ENCODE measurements at places on chromosomes 3 and 15. TPM values are rescaled to one million over a fixed set of nuclear protein-coding genes. Genes with fewer than 3 reads are reported as not detected.

The NTRK3 gene
- total RNA-seq = 0.10 TPM

The THRB gene
- total RNA-seq = 0.69 TPM

The CHST13 gene
- not detected for total RNA-seq

The H1-8 gene
- total RNA-seq = not detected

The ROPN1 gene
- 0.21 TPM for total RNA-seq

The AADACL2 gene
- not detected for total RNA-seq

The FBXO40 gene
- 0.05 TPM for total RNA-seq

DNA sequence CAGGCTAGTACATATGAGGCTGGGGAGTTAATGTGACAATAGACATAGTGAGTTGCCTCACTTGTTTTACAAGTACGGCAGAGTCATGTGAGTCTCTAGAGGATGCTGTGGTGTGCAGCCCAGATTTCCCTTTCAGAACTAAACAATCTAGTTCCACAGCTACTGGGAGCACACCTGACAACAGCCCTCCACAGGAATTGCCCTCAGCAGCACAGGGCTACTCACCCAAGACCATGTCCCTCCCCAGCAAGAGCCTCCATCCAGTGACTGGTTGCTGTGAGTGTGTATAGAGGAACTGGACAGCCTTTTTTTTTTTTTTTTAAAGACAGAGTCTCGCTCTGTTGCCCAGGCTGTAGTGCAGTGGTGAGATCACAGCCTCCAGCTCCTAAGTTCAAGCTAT lies 40.2 kb upstream of the UBE2E2 start:
- DNase-seq = no peak

DNA sequence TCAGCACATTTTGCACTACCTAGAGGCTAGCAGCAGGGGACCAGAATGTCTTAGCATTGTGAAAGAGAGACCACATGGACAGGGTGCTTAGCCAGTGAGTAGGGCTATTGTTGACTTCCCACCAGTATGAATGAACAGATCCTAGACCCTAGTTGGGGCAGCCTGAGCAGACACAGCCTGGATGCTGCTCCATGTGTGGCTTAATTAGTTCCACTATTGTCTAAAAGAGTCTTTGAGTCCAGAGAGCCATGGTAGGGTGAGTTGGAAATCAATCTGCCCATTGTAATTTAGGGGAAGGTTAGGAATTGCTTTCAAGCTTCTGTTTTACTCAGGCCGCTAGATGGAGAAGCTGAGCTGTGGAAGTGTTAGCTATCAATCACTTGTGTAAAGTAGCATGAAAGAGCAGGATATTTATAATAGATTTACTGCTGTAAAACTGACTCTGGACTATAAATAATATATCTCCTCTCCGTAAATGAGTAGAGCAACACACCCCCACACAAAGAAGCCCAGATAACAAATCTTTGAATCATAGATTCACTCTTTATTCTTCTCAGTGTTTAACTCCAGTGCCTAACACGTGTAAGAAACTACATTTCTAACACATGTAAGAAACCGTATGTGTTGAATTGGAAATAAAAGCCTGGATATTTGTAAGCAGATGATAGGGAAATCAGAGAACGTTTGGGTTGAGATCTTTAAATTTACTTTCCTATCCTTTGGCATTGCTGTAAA lies 4.1 kb upstream of the GCSAM start:
- DNase-seq = peak; percentile 60

DNA sequence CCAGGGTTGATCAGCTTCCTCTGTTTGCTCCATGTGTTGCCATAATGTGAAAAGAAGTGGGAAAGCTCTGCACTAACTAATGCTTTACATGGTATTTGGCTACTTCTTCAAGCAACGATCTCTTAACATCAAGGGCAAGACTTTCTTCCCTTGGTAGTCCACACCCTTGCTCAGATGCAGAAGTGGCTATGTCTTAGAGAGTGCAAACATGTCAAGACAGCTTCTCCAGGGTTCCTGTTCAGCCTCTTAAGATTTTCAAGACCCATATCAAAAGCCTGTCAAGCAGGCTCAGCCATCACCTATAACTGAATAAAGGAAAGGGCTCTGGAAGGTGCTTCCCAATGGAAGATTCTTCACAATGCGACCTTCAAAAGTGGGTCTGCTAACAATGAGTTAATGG lies 64.8 kb upstream of the CSTA start:
- no peak for DNase-seq

DNA sequence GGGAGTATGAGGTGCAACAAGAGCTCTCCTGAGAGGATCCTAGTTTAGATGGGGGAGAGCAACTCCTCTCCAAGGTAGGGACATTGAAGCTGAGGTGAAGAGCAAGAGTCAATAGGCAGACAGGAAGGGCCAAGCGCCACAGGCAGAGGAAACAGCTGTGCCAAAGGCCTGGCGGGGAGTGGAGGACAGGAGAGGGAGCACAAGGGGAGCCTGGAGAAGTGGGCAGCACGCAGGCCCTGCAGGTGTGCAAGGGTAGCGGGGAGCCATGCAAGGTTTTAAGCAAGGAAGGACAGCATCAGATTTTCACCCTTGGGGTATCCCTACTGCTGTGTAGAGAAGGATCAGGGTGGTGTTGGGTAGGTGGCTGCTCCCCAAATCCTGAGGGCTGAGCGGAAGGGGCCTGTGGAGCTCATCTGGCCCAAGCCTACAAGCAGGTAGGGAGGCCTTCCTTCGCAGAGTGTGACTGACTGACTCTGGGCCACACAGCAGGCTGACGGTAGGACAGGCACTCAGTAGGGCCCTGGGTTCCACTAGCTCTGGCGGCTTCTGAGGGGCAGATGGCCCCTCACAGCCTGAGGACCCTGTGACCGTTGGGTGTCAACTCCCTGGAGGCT lies 13.3 kb downstream of the CHST13 start:
- DNase-seq = no peak

DNA sequence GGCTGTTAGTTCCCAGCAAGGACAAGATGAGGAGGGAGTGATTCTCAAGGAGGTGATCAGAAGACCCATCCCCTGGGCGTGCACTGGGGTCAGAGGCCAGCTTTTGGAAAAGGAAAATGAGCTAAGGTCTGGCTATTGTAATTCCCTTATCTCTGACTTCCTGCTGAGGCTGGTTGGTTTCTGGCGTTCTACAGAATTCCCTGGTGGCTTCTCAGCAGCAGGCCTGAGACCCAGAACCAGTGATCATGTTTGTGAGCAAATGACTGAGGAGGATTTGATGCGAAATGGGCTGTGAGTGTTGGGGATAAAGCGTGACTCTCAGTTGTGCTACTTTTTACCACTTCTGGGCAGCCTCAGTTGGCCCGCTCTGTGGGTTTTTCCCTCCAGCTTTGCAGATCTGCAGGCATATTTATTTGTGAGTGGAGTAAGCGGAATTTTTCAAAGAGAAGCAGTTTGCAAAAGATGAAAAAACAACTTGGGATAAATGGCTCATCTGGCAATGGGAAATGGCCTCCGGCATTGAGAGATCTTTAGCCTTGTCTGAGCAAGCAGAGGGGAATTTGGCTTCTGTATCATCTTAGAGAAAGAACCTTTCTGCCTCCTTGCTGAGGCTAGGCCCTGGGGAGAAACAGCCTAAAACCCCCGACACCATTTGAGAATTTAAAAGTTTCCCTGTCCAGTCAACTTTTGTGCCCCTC lies 102.7 kb downstream of the SLCO3A1 start:
- no peak for DNase-seq

DNA sequence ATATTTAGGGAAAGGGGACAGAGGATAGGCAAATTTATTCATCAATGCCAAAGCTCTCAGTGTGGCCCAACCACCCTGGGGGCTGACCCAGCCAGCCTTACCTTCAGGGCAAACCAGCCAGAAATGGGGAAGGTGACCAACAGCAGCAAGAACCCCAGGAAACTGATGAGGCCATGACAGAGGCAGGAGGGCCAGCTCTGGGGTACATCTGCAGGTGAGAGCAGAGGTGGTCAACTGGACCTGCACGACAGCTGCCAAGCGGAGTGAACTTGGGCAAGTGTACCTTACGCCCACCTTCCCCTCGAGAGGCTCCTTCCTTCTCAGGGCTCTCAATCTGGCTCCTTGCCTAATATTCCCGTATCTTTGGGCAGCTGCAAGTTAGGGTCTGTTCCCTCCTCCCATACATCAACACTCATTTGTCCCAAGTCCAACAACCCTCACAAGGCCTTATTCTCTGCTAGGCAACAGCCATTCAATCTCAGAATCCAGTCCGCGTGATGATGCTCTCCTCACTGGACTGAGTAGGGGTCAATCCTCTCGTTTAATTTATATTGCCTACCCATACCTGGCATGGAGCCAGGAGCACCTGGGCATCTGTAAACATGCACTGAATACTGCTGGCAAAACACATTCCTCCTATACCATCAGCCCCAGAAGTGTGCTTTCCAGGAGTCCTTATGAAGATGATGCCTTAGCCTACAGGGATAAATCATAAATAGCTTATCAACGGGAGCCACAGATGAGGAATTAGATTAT lies 1.7 kb downstream of the STOML1 start:
- DNase-seq = no peak

- DNase-seq = peak; percentile 77
These were observed 70.5 kb upstream of the ATP10A start for GRCh38 chr15:25933456-25934158.

GRCh38 chr3:106176734-106177133 lies 307.9 kb upstream of the CBLB start:
- peak; percentile 36 for DNase-seq

GRCh38 chr3:13750215-13750614 lies 129.7 kb downstream of the WNT7A start:
- DNase-seq = no peak

GRCh38 chr3:101195951-101196713 lies 124.2 kb downstream of the IMPG2 start:
- peak; percentile 64 for DNase-seq

DNA sequence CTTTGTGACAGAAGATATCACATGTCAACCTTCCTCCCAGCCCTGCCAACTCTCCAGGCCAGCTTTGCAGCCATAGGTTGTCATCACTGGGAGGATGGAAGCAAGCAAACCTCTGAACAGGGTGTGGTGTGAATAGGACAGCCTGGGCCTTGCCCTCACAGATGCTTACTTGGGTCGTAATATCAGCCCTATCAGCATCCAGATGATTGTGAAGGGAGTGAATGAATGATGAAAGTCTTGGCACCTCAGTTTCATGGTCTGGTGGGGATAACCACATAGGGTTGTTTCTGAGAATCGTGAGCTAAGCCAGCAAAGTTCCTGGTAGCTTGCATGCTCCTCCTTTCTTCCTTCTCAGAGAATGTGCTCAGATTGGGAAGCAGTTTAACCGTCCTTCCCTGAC lies 55.1 kb upstream of the POLR2M start:
- no peak for DNase-seq

DNA sequence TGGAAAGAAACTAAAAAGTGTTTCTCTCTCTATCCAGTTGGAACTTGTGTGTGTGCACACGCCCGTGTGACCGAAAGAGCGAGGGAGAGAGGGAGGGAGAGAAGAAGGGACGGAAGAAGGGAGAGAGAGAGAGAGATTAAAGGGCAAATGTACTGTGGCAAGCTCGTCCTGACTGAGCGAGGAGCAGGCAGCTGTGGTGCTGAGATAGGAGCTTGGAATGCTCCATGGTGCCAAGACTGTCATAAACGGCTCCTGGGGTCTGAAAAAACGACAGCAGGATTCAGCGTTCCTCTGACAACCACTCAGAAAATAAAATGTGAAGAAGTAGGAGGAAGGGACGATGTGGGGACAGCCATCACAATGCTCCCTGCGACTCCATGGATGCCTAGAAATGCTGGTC lies 276.0 kb downstream of the SV2B start:
- DNase-seq = no peak

GRCh38 chr15:24076090-24076784 lies 389.1 kb upstream of the NDN start:
- no peak for DNase-seq

- DNase-seq = peak; percentile 91
These were observed 8.7 kb upstream of the SEMA3B start for GRCh38 chr3:50260027-50260941.

- no peak for DNase-seq
These were observed 232.8 kb downstream of the CLSTN2 start for GRCh38 chr3:140167600-140168281.

DNA sequence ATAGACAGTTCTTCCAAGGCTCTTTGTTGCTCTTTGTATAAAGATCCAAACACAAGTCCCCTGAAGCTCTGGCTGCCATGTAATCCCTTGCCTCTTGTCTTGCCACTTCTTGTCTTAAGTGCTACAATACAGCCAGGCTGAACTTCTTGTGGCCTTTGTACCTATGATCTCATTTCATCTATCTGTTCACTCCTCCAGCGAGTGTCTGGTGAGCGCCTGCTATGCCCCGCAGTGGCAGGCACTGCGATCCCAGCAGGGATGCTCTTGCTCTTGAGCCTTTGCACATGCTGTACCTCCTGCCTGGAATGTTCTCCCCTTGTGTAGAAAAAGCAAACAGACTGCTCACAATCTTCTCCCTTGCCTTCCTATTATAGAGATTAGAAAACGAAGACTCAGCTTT lies 81.9 kb upstream of the ADPGK start:
- DNase-seq = no peak

GRCh38 chr15:58703610-58704009 lies 45.9 kb downstream of the ADAM10 start:
- DNase-seq = no peak

All from HT1080 (cell line).